ENCODE measurements at places on chromosomes 12 and 14.

DNA sequence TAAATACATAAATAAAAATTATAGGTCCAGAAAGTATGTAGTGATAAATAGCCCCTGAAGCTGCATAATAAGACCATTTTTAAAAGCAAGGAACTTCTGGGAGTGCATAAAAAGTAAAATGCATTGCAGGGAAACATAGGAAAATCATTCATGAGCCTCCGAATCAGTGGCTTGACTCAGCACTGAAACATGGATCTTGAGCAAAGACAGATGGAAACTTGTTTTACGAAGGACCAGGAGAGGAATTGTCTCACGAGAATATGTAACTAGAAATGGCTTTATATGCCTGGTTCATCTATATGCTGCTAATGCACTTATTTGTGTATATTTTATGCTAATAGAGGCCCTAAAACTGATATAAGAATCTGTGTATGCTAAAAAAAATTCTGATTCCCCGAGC, 14.7 kb downstream of the TMEM30B start:
- no peak for DNase-seq

- DNase-seq = no peak
Observed at GRCh38 chr14:92549859-92550230, 36.3 kb downstream of the RIN3 start.

DNA sequence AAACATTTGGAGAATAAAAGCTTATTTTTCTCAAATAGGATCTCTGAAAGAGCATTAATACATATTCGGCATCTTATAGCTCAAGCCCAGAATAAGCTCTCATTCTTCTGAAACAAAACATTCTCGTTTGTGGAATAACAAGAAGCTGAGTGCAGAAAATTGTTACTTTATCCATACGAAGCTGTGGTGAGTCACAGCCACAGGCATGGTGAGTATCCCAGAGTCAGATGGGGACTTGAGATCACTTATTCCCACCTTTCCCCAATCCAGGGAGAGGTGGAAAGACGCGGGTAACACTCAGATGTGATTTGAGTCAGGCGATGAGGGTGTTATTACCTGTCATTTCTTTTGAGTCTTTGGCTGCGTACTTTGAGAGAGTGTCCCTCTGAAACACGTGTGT, 214.6 kb upstream of the TMEM132C start:
- no peak for DNase-seq

GRCh38 chr12:82746668-82747067, 60.0 kb downstream of the TMTC2 start:
- no peak for DNase-seq

DNA sequence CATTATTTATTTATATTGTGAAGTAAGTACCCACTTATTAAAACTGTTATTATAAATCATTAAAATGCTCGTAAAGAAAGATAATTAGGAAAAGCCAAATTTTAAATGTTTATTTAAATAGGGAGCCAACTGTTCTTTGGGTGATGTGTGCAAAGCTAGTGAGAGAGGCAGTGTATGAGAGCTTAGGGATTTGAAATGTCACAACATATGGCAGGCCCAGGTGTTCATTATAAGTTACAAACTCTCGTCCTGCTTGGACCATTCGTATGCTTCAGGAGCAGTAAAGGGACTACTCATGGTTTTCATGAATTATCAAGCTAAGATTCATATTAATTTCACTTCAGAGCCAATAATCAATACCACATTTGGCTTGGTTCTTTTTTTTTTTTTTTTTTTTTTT, 154.5 kb downstream of the TGFB3 start:
- DNase-seq = no peak

DNA sequence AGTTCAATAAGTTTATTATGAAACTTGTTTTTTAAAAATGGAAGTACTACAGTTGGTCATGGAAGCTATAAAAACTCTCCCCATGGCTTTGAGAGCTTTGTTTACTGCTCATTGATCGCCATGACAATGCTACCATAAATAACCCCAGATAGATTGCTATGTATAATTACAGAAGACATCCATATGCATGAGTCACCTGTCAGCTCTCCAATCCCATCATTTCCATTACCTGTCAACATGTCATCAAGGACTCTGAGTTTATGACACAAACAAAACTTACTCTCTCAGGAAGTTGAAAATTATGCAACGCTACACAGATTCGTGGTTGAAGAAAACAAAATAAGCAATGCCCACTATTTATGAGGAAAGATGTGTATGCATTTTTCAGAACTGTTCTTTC, 144.4 kb downstream of the SEC23A start:
- DNase-seq = no peak

DNA sequence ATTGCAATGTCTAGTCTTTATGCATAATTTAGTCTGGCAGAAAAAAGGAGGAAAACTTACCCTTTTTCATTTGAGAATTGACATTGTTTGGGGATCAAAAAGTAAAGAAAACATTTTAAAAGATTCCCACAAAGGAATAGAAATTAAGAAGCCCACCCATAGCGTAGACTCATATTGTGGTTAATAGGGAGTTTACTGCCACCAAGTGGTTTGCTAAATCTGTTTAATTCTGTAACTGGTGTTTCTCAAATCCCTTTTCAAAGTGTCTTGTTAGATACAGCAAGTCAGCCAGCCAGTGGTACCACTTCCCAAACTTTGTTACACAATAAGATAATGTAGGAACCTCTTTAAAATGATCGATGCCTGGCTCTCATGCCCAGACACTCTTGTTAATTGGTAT, 180.3 kb downstream of the IPO8 start:
- no peak for DNase-seq

DNA sequence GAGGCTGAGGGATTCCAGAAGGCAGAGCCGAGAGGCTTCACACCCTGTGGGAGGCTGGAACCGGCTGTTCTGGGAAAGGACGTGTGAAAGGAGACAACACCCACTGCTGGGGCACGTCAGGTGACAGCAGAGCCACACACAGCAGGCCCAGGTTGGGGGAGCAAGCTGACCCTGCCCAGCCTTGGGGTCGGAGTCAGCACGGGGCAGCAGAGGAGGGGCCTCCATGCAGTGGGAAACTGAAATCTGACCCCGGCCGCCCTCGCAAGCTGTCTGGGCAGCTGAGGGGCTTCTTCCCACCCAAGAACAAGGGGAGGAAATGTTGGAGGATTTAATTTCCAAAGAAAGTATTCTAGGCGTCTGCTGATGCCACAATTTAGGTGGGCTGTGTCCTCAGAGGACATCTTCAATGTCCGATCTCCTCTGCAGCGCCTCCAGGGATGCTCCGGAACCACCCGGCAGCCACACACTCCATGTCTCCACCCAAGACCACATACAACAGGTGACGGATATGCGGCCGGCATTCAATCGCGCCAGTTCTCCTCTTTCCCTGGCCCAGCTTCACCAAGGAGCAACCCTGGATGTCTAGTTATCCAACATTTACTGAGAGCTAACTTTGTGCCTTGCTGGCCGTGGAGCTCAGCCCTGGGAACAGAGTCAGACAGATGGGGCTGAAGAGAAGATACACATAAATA, 30.7 kb downstream of the SNRNP35 start:
- DNase-seq = no peak

- DNase-seq = no peak
Observed at GRCh38 chr12:13293096-13293495, 96.6 kb downstream of the EMP1 start.

GRCh38 chr12:124026755-124027745, 54.0 kb downstream of the ZNF664 start:
- DNase-seq = no peak

DNA sequence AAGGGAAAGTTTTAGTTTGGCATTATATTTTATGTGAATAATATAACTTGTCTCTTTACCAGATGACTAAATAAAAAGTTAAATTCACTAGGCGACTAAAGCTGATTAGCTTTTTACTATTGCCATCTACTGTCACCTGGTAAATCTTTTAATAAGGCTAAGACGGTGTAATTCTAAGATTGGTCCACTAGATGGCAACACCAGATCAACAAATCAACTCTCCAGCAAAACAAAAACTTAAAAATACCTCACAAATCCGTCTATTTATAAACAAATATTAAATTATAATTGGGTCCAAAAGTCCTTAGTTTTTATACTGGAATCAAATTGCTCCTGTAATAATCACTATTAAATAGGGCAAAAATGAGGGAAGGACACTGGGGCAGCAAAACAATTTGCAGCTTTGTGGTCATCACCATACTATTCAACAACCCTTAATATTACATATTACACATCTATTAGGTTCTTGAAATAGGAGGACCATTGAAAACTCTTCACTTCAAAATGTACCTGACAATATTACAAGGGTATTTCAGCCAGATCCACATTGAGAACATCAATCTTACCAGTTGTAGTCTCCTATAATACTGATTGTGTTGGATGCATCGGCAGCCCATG, 47.9 kb downstream of the GALC start:
- DNase-seq = peak; percentile 72

GRCh38 chr14:20904393-20905029, 13.3 kb downstream of the RNASE3 start:
- no peak for DNase-seq

GRCh38 chr12:130799051-130799450, 40.0 kb downstream of the STX2 start:
- DNase-seq = no peak
